Hematopoietic multipotent progenitor cell treated with erythropoietin and hydrocortisone succinate and interleukin-3 and kit ligand, for 6 days (in vitro differentiated cells): ENCODE measurements at places on chromosomes 5 and 9.
A peak's percentile ranks its signal among the peaks of the same experiment; 100 is the strongest.

DNA sequence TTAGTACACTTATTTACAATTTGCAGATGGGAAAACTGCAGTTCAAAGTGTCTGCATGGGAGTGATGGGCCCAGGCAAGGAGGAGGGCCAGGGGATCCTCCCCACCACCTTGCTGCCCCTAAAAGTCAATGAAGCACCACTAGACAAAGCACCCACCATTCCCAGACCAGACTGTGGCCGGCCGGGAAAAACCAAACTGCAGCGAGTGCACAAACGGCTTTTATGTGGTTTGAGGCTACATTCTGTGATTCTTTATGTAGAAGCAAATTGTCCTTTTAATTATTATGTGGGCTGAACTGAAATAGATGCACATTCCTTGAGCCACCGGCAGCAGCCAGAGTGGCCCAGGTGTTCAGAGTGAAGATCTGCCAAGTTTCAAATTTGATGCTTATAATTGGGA lies 585.3 kb upstream of the KLF4 start:
- no peak for DNase-seq

- no peak for DNase-seq
Observed at GRCh38 chr5:173494446-173494845, 122.0 kb downstream of the BOD1 start.

DNA sequence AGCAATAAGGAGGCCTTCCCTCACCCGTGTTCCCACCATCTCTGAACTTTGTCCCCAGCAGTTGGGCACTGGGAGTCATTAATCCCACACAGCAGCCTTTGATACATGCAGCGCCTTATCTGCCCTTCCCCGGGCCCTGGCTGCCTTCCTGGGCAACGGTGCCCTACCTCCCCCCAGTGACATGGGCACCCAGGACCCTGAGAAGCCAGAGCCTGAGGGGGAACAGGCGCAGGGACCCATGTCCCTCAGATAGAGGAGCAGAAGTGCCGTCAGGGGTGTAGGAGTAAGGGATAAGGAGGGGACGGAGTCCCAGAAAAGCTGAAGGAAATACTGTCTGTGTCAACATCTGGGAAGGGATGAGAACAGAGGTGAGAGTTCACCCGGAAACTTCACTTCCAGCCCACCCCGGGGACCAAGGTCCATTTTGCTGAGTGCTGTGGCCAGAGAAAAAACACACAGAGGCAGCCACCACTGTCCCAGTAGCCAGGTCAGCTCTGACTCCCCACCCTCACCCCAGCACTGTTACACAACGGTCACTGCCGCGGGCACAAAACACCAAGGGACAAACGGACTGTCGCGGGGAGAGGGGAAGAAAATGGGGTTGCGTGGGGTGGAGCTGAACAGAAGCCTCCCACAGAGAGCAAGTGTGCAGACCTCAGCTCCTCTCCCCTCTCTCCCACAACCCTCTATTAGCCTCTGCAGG lies 3.8 kb downstream of the PCDH1 start:
- peak; percentile 30 for DNase-seq

- DNase-seq, result no peak
Observed at GRCh38 chr5:11760934-11761603, 143.2 kb downstream of the CTNND2 start.

DNA sequence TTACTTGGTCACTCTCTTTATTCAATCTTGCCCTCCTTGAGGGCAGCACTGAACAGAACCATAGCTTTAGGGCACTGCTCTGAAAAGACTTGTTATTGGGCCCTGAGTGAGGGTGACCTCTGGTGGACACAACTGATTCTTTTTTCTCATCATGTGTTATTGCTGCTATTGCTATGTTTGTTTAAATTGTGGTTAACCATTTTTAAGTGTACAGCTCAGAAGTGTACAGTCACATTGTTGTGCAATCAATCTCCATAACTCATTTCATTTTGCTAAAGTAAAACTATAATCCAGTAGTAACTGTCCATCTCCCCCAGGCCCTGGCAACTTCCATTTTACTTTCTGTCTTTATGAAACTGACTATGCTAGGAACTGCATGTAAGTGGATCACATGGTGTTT lies 351.1 kb upstream of the RIOK2 start:
- peak; percentile 68 for DNase-seq

GRCh38 chr5:99169309-99169708 lies 240.5 kb upstream of the CHD1 start:
- DNase-seq, result peak; percentile 13

GRCh38 chr9:91714020-91714806 lies 235.8 kb downstream of the ROR2 start:
- peak; percentile 83 for DNase-seq

- DNase-seq, result no peak
Observed at GRCh38 chr9:9341203-9341602, 1271.6 kb downstream of the PTPRD start.

DNA sequence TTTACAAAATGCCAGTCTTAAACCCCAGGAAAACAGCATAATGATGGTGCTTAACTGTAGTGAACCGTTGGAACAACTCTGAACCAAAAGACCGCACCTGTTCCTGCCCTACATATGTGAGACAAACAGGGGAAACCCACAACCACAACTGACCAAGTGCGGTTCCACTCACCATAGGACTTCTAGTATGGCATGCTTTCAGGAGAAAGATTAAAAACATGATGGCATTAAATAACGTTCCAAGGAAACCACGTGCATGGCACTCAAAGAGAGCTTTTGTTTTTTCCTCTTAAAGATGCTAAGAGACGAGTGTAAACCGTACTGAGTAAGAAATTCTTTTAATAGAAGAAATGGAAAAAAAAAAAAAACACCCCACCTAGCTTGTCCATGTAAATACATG lies 119.8 kb downstream of the SSBP2 start:
- peak; percentile 86 for DNase-seq

- DNase-seq, result no peak
Observed at GRCh38 chr5:97606531-97606930, 423.5 kb upstream of the RIOK2 start.

DNA sequence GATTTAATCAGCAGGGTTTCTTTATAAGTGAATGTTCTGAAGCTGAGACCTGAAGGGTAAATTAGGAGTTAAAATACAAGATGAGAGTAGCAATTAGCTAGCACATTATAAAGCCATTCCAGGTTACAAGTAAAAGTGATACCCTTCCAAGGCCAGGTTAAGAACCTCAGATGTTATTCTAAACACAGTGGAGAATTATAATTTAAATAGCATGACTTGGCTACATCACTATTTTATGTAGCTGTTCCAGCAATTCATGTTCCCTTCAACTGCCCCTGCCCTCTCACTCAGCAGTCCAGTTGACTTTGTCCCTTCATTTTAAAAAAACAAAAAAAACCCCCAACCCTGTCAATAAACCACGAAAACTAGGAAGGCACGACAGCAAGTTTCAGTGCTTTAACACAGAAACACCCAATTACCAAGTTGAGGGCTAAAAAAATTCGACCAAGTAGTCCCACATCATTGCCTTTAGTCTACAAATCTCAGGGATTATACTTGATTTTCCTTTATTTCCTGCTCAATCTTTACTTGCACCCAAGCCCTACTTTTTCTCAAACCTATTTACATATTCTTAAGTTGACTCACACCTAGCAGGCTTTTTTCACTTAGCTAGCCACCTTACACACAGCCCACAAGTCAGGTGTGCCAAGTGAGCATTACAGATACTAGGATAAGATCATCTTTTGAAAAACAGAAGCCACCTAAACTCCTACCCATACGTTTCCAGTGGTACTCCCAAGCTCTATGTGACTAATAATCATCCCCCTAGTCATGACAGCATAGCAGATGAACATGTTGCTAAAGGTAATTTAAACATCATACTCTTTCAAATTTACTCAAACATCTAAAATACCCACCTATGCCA lies 3.4 kb downstream of the RPL37 start:
- DNase-seq, result no peak
